ENCODE measurements at places on chromosomes 11 and 22.

GRCh38 chr11:75301601-75302345 lies 49.7 kb downstream of the ARRB1 start:
- no peak for DNase-seq

DNA sequence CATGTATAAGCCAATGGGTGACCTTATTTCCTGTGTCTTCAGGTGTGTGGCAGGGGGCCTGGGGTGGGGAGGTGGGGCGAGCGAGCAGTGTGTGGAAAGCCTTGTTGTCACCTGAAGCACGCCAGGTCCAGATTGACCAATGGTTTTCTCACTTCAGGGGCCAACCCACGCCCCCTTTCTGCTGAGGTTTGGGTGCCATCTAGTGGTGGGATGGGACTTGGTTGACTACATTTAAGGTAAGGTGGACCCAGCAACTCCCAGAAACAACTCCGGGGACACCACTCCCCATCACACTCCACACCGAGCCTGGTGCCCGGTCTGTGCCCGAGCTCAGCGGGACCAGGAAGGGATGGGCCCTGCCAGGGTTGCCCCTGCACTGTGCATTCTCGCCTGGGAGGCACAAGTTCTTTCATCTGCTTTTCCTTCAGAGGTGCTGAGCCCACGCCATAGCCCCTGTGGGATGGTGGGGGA lies 40.0 kb downstream of the TPCN2 start:
- DNase-seq = no peak

GRCh38 chr11:4647766-4648165 lies 4.0 kb downstream of the OR51E1 start:
- no peak for DNase-seq

GRCh38 chr11:117583063-117583801 lies 213.8 kb downstream of the DSCAML1 start:
- DNase-seq = no peak

GRCh38 chr22:27146866-27147633 lies 489.7 kb downstream of the MIAT start:
- no peak for DNase-seq

DNA sequence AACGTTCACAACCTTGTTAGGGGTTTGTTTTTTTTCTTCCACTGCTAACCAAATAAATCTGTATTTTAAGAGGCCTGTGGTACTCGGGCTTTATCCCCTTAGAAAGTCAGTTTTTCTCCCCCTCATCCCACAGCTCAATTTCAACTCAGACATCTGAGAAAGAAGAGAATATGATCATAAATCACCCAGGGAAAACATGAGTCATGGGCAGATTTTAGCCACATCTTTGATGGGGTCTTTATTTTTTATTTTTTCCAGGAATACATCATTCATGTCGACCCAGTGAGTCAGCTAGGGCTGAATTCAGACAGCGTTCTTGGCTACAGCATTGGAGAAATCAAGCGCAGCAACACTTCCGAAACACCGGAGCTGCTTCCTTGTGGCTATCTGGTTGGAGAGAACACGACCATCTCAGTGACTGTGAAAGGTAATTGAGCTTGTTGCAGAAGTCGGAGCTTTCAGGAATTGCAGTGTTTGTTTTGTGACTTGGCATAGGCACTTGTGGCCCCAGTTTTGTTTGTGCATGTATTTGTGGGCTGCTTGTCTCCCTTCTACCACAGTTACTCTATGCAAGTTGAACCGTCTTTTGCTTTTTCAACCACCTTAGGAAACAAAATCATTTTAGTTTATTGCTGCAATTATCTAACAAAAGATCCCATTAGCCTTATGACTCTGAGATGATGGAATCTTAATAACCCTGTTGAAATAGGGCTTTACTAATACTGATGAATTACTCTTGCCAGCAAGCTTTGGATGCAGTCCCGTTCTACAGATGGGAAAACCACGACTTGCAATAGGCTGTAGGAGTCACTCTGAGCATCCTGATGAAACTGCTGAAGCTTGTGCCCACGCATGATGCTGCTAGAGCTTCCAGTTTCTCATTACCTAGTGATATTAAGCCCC lies 62.7 kb downstream of the DBX1 start:
- DNase-seq = peak; percentile 89

DNA sequence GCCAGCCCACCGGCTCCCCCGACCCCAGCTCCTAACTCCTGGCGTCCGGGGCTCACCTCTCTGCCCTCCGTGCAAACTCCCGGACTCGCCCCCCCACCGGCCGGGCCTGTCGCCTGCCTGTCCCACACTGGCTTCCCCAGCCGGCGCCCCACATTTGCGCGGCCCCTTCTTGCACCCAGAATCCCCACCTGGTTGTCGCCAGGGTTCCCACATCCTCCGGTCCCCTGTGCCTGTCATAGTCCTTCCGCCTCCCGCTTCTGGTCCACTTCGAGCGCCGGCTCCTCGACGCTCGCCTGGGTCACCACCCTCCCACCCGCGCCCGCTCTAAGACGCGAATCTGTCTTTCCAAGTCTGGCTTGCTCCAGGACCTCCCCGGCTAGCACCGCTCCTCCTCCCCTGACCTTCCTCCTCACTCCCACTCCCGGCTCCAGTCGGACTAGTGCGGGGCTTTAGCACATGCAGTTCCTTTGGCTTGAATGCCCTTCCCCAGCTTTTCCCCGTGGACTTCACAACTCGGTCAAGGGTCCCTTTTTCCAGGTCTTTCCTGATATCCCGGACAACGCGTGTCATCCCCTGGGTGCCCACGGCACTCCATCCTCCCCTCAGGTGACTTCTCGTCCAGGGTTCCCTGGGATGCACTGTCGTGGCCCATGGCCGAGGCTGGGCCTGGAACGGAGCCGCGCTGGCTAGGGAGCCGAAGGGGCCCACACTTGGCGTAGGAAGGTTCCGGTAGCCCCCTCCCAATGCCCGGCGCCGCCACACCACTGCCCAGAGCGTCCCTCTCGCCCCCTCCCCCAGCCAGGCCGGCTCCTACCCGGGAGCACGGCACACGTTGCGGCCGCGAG lies 635 bp downstream of the SCARF2 start:
- DNase-seq = no peak

DNA sequence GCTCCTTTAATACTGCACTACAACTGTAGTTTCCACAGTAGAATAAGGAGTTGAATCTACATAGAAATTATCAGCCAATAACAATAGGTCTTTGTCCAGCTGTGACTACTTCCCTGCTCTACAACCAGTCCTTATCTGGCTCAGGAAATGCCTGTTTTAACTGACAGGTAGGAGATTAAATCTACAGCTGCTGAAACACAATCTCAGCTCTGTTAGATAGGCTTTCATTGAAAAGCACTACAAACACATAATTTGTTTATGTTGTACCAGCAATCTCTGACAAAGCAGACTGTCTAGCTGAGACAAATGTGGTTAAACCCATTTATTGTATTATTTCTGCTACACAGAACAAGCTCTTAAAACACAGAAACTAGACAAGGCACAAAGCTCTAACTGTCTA lies 230.0 kb downstream of the SOX6 start:
- DNase-seq = no peak

DNA sequence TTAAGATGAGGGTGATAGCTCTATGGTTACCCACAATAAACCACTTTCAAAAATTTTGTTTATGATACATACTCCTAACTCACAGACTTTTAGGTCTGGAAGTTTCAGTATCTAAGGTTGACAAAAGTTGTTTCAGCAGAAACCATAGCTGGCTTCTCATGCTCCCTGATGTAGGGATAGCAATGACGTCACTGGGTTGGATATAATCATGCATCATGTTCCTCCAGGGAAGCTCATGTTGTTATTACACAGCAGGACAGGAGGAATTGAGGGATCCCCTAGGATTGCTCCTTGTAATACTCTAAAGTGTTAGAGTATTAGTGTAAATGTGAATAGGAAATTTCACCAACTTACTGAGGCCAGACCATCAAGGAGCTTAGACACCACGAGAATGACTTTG lies 23.6 kb downstream of the APOL3 start:
- DNase-seq = peak; percentile 68

- no peak for DNase-seq
These were observed 11.9 kb downstream of the SNX19 start for GRCh38 chr11:130904380-130904779.

DNA sequence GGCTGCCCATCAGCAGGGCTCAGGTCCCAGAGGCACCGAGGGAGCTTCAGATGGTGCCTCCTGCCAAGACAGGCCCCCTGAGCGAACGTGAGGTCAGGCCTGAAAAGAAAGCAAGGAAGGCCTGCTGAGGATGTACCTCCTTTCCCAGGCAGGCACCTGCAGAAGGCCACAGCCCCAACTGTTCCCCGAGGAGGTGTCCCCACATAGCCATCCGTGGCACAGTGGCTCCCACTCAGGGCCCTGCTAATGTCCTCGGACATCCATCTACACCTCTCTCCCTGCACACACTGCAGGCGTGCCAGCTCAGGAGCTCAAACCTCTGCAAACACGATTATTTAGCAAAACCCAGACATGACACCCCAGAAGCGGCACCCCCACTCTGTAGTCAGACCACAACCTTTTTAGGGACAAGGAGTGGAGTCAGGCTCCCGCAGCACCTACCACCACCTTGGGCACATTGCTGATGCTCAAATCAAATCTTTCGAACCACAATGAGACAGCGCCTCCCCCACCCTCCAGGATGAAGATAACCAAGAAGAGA lies 36.9 kb downstream of the SHANK2 start:
- DNase-seq = no peak

- DNase-seq = no peak
These were observed 21.4 kb upstream of the AMOTL1 start for GRCh38 chr11:94746721-94747120.

DNA sequence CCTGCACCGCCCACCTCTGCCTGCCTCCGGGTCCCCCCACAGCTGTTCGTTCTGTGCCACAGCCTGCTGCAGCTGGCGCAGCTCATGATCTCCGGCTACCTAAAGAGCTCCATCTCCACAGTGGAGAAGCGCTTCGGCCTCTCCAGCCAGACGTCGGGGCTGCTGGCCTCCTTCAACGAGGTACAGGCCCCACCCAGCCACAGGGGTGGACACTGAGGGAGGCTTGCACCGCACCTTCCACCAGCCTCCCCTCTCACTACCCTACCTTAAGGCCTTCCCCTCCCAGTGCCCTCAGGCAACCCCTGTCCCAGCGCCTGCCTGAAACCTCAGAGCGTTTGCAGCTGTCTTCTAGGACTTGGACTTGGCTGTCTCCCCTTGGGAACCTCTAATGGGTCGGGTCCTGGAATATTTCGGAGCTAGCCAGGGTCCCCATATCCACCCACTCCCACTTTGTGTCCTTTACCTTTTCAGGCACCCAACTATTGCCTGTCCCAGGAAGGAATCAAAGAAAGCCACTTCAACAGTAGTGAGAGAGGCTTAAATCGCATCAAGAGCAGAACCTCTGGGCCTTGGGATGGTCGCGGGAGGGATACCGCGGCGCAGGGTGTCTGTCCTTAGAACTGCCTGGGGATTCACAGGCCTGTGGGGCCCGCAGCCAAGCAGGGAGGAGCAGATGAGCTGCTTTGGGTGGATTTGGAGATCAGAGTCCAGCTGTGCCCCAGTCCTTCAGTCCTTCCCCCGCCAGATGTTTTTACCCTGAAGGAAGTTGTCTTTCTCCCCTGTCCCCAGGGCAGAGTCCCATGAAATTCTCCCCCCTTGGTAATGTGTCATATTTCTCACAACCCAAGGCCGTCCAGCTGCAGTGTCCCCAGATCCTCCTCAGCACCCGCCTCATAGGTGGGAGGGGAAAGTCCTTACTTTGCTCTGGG lies 13.3 kb downstream of the SLCO2B1 start:
- no peak for DNase-seq

GRCh38 chr11:83063073-83063754 lies 8.5 kb downstream of the RAB30 start:
- peak; percentile 64 for DNase-seq

GRCh38 chr11:58560842-58561241 lies 14.8 kb downstream of the LPXN start:
- no peak for DNase-seq

DNA sequence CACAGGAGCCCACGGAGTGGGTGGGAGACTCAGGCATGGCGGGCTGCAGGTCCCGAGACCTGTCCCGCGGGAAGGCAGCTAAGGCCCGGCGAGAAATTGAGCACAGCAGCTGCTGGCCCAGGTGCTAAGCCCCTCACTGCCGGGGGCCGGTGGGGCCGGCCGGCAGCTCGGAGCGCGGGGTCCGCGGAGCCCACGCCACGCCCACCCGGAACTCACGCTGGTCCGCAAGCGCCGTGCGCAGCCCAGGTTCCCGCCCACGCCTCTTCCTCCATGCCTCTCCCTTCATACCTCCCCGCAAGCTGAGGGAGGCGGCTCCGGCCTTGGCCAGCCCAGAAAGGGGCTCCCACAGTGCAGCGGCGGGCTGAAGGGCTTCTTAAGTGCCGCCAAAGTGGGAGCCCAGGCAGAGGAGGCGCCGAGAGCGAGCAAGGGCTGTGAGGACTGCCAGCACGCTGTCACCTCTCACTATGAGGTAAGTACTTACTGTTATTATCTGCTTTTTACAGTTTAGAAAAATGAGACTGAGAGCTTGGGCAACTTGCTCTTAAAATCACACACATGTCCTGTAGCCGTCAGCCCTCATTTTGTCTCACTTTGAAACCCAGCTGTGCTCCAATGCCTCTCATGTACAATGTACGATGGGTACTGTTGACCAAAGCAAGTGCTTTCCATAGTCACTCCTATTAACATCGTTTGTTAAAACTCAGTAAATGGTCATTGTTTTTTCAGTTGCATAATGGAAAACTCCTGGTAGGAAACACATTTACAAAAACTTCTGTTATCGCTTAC lies 12.2 kb upstream of the OR10D3 start:
- DNase-seq = no peak

Data from stromal cell of bone marrow (primary cell).